Dermis microvascular lymphatic vessel endothelial cell (primary cell): ENCODE measurements at places on chromosomes 1 and 21.

GRCh38 chr1:183559061-183559460 is 31.2 kb downstream of the NCF2 start:
- DNase-seq, result no peak

GRCh38 chr1:157073944-157074685 is 25.5 kb downstream of the ETV3L start:
- DNase-seq, result peak; percentile 73

- peak; percentile 71 for DNase-seq
Observed at GRCh38 chr1:56788588-56788987, 30.6 kb downstream of the FYB2 start.

DNA sequence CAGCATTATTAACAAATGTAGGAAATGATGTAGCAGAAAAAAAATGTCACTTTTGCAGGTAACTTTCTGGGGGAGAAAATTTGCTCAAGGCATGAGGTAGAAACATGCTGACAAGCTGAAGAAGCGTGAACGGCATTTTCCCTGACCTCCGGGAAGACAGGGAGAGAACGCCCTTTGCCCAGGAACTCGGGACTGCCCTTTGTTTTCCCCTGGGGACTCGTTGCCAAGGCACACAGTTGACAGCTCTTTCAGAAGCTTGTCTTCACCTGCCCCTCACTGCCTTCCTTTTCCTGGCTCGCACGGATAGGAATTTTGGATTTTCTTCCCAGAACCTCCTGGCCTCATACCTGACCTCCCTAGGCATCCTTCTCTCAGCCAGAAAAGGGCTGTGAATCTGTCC is 52.7 kb upstream of the COA6 start:
- DNase-seq, result no peak

GRCh38 chr21:42833439-42833815 is 45.9 kb downstream of the WDR4 start:
- DNase-seq, result peak; percentile 25

GRCh38 chr1:191618181-191618580 is 540.1 kb upstream of the RGS18 start:
- DNase-seq, result no peak

- DNase-seq, result no peak
Observed at GRCh38 chr1:176847052-176847451, 317.5 kb downstream of the ASTN1 start.

- DNase-seq, result no peak
Observed at GRCh38 chr1:223339861-223340260, 24.1 kb downstream of the SUSD4 start.
